ENCODE measurements at places on chromosomes 5 and 9. TPM values are rescaled to one million over a fixed set of nuclear protein-coding genes. Genes with fewer than 3 reads are reported as not detected.
A peak's percentile ranks its signal among the peaks of the same experiment; 100 is the strongest.

GRCh38 chr5:11719888-11720481 is 184.3 kb downstream of the CTNND2 start:
- DNase-seq: no peak

DNA sequence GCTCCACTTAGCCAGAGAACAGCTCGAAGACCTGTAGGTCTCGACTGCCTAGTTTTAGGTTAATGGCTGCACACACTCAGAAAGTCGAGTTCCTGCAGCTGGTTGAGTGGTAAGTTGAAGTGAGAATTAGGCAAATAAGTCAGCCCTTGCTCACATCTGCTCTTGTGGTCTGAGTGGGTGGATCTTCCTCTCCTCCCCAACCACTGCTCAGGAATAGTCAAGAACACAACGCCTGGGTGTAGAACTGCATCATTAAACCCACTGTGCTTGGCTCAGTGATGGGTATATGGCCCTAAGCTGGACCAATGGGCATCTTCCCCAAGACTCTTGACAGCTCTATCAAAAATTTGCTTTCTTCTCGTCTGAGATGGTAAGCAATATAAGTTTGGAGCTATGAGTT is 20.9 kb upstream of the ADAM19 start:
- DNase-seq: no peak

- DNase-seq: no peak
Observed at GRCh38 chr5:88452820-88453219, 184.2 kb upstream of the TMEM161B start.

- no peak for DNase-seq
Observed at GRCh38 chr5:139856714-139857113, 61.1 kb downstream of the PSD2 start.

GRCh38 chr9:135887585-135888050 is 19.7 kb downstream of the CAMSAP1 start:
- DNase-seq: peak; percentile 79

- DNase-seq: no peak
Observed at GRCh38 chr5:153617190-153617589, 126.7 kb downstream of the GRIA1 start.

GRCh38 chr5:128304088-128304487 is 220.5 kb downstream of the SLC12A2 start:
- no peak for DNase-seq

- no peak for DNase-seq
Observed at GRCh38 chr9:136650021-136650420, 12.7 kb upstream of the EGFL7 start.

DNA sequence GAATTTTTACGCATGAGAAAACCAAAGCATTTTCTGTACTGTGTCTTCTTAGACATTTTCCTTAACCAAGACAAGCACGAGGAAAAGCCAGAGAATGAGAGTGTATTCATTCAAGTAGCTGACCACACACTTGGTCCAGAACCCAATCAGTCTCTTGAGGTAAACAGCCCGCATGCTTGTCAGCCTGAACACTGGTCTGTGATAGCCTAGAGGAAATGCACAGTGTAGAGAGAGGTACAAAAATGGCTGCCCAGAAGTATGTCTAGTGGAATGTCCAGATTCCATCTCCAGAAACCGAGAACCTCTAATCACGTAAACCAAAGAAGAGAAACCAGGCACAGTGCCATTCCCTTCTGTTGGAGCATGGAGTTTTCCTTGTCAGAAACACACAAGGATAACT is 80.0 kb upstream of the SNX2 start:
- DNase-seq: no peak

GRCh38 chr9:122020398-122020797 is 72.7 kb downstream of the TTLL11 start:
- no peak for DNase-seq

DNA sequence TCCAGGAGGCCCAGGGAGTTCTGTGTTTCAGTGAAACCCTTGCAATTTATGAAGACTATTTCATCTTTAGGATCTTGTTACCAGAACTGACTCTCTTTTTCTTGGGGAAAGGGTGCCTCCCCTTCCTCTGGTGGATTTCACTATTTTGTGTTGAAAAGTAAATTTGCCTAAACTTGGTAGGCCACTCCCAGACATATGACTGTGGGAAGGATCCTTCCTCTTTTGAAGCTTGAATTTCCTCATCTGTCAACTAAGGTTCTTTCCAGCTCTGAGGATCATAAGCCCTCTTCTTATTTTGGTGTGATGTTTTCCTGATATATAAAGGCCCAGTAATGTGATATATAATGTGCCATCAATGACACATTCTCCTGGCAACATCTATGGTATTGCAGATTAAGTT is 59.1 kb upstream of the ZFAND5 start:
- no peak for DNase-seq

- no peak for DNase-seq
Observed at GRCh38 chr9:133460405-133461175, 812 bp downstream of the CACFD1 start.

DNA sequence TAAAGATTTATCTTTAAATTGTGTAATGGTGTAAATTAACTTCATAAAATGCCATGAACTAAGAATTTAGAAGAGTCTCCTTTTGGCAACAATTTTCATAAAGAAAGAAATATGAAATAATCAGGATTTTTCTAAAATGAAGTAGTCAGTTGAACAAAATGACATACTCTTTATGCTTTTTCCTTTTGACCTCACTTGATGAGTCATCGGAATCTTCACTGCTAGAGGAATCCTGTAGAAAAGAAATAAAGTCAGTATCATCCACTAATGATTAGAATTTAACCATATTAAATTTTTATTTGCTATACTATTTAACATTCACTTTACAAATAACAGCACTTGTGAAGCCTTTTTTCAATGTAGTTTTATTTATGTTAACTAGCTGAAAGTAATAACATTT is 26.1 kb downstream of the CHD1 start:
- DNase-seq: no peak

- DNase-seq: no peak
Observed at GRCh38 chr9:131402073-131402472, 8.2 kb downstream of the PRRC2B start.

Gene EIF4E1B
- total RNA-seq: not detected

Gene FAM120A
- 117 TPM for total RNA-seq

Gene PCDHGA9
- total RNA-seq: not detected

Gene SLC34A3
- not detected for total RNA-seq

Gene NKD2
- total RNA-seq: 0.23 TPM

Gene PTCD2
- total RNA-seq: 9.8 TPM

Gene PTGR1
- total RNA-seq: 0.94 TPM

Gene BTF3
- total RNA-seq: 658 TPM

Gene MLANA
- not detected for total RNA-seq
